Left forelimb (tissue), 1 donor: ENCODE measurements at places on chromosomes 16 and 17.

GRCh38 chr16:21083729-21084268, 66.8 kb downstream of the DNAH3 start:
- no peak for DNase-seq

DNA sequence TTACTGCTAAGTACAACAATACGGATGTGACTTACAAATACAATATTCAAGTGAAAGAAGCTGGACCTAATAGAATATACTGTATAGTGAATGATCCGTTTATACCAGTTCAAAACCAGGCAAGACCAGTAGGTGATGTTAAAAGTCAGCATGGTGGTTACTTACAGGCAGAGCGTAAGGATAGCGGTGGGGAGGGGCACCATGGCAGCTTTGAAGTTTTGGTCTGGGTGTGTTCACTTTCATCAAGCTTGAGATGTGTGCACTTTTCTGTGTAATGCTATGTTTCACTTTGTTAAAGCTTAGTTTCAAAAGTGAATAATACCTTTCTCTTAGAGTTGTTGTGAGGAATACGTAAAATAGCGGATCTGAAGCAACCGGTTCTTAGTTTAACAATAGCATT, 16.5 kb upstream of the SLC35G3 start:
- DNase-seq, result no peak

GRCh38 chr17:68289936-68290267, 1.0 kb downstream of the SLC16A6 start:
- DNase-seq, result no peak

- no peak for DNase-seq
Observed at GRCh38 chr16:49800876-49801275, 55.0 kb downstream of the ZNF423 start.

GRCh38 chr17:16259926-16260325, 42.9 kb downstream of the PIGL start:
- DNase-seq, result no peak

DNA sequence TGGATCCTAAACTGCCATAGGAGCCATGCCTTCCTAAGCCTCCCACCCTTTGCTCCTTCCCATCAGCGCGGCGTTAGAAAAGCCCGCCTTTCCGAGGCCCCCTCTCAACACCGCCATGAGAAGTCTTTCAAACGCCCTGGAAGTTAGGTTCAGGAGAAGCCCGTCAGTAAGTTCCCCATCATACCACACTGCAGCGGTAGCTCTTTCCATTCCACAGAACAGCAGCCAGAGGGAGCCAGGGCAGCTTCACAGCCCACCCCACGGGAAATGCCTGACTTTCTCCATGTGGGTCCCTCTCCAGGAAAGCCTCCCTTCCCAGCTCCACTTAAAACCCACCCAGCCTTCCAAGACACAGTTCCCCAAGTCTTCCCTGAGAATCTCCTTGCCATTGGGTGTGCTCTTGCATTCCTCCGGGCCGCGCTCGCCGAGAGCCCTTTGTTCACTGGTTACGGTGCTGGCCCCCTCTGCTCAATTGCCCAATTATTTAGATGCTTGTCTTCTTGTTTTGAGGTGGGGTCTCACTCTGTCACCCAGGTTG, 28.7 kb downstream of the KIAA0513 start:
- no peak for DNase-seq

- DNase-seq, result peak; percentile 62
Observed at GRCh38 chr17:79950751-79951150, 84.9 kb downstream of the TBC1D16 start.

GRCh38 chr17:19791918-19792550, 43.9 kb upstream of the ALDH3A1 start:
- no peak for DNase-seq

DNA sequence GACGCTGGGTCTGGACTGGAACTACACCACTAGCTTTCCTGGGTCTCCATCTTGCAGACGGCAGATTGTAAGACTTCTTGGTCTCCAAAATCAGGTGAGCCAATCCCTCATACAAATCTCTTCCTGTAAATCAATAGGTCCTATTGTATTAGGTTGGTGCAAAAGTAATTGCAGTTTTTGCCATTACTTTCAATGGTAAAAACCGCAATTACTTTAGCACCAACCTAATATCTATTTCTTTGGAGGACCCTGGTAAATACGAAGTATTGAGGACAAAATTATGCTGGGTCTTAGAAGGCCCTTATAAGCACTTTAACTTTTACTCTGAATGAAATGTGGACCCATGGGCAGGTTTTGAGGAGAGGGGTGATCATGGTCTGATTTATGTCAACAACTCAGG, 330.6 kb upstream of the C16orf82 start:
- DNase-seq, result no peak

- DNase-seq, result peak; percentile 78
Observed at GRCh38 chr16:1043881-1044451, 28.6 kb upstream of the SSTR5 start.

- DNase-seq, result peak; percentile 73
Observed at GRCh38 chr17:28897769-28898526, 415 bp upstream of the FLOT2 start.

DNA sequence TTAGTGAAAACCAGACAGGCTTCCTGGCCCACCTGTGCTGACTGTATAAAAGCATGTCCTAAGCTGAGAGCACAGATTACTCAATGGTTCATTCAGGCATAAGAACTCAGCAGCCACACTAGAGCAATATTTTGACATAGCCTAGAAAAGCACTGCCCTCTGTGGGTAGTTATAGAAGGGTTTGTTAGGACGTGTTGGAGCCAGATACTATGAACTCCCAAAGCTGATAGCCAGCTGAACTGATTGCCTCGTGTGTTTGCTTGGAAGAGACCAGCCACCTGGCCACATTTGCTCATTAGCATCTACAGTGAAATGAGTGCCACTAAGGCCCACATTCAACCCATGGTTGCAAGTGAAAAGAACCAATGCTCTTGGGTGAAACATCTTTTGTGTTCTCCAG, 30.8 kb upstream of the ABCA5 start:
- no peak for DNase-seq

GRCh38 chr16:3158510-3159314, 23.9 kb downstream of the ZNF213 start:
- peak; percentile 89 for DNase-seq

- no peak for DNase-seq
Observed at GRCh38 chr16:85615014-85615851, 2.1 kb downstream of the GSE1 start.

DNA sequence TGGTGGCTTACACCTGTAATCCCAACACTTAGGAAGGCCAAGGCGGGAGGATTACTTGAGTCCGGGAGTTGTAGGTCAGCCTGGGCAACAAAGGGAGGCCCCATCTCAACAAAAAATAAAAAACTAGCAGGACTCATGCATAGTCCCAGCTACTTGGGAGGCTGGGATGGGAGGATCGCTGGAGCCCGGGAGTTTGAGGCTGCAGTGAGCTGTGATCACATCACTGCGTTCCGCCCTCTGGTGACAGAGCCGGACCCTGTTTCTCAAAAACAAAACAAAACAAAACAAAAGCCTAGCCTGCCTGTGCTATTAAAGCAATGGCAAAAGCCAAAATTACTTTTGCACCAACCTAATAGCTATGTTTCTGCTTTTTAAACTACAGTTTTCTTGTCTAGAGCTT, 1.5 kb downstream of the FCSK start:
- DNase-seq, result no peak

- no peak for DNase-seq
Observed at GRCh38 chr16:71576971-71577370, at the start of gene TAT. TSS of gene TAT (minus strand) at chr16:71577092. CDS start at chr16:71576415, 677 bp downstream.

DNA sequence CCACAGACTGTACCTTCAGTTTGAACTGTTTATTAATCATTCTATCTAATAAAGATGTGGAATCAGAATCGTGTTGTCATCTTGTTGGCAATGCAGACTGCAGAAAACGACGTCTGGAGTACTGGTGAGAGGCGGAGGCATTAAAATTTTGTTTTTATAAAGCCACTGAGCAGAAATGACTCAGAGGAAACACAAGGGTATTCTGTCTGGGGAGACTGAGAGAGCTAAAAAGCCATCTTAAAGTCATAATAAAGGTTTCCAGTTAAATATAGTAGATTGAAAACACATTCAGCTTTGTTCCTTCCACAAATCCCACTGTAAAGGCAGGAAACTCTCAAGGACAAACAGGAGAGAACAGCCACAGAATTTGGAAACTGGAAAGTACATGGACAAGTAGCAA, 74.2 kb downstream of the CPPED1 start:
- DNase-seq, result no peak

DNA sequence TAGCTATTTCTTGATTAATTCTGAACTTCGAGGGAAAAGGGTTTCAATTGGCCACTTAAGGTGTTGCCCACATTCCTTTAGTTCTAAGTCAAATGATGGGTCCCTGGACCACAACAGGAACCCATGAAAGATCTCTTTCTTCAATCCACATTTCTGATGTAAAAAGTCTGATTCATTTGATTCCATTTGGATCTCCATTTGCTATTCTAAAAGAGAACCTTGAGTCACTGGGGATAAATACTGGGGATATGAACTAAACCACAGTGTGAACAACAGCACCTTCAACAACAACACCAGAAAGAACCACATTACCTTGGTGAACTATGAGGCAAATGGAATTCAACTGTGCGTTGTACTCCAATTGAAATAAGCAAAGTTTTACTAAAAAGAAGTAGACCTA, 108.9 kb upstream of the IRX5 start:
- DNase-seq, result no peak
